Inflammatory macrophage treated with lipopolysaccharide for 4 hours (primary cell): ENCODE measurements at places on chromosomes 3 and 15.
A peak's percentile ranks its signal among the peaks of the same experiment; 100 is the strongest.

- DNase-seq: no peak
These were observed 164.6 kb downstream of the DPH6 start for GRCh38 chr15:35381328-35381727.

GRCh38 chr3:140018556-140018955 is 83.6 kb downstream of the CLSTN2 start:
- no peak for DNase-seq

DNA sequence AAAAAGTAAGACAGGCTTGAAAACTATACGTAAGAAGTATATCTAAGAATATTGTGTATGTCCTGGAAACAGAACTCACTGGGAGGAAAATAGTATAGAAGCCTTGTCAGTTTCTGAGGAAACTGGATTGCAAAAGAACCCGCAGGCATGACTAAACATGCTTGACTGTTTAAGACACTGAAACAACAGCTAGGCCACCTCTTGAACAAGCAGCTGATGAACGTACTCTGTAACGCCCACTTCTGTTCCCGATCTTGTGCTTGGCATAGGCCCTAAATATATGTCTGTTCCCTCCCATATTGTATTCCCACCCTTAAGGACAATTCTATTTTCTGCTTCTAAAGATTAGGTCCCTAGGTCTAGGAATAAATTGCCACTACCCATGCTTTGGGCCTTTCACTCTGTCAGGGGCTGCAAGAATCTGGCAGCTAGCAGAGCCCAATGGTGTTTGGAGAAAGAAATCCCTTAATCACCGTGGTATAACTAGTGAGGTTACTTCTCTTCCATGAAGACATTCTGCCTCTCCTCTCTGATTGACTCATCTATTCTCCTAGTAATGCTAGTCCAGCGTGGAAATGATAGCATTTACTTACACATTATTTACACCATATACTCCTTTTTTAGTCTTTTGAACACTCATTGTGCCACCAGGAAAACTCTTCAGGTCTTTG is 46.2 kb downstream of the CD200 start:
- peak; percentile 96 for DNase-seq

DNA sequence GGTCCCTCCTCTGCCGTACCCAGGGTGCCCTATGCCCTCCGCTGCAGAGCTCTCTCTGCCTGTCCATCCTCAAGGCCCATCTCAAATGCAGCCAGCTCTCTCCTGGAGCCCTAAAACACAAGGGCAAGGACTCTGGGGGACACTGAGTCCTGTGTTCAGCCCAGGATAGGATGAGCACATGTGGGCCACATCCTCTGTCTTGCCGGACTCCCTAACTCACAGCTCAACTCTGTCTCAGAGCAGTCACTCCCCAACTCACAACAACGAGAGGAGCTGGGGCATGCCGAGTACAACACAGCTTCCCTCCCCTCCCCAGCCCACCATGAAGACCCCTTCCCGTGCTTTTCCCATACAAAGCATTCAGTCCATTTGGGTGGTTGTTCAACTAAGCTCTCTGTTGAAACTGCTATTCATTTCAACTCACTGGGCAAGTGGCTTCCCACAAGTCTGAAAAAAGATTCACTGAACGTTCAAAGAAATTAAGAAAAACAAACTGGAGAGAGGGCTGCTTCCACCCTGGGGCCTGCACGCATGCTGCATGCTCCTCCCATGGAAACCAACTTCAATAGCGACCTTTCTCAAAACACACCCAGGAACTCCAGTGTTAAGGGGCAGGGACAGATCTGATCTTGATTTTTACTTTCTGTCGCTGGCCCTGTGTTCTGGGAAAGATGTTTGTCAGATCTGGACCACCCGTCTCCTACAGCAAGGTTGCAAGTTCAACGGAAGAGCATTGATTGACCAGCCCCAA is 124.3 kb upstream of the IGF1R start:
- DNase-seq: no peak

DNA sequence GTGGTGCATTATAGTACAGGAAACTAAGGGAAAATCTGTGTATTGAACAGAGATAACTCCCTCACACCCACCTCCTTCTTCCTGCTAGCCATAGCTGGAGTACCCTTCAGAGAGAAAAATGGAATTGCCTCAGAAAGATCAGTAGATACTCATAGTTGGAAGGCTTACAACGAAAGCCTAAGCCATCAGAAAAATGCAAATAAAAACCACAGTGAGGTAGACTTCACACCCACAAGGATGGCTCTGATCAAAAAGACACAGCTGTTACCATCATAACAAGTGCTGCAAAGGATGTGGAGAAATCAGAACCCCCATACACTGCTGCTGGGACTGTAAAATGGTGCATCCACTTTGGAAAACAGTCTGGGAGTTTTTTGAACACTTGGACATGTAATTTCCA is 7.4 kb upstream of the DLG1 start:
- no peak for DNase-seq

DNA sequence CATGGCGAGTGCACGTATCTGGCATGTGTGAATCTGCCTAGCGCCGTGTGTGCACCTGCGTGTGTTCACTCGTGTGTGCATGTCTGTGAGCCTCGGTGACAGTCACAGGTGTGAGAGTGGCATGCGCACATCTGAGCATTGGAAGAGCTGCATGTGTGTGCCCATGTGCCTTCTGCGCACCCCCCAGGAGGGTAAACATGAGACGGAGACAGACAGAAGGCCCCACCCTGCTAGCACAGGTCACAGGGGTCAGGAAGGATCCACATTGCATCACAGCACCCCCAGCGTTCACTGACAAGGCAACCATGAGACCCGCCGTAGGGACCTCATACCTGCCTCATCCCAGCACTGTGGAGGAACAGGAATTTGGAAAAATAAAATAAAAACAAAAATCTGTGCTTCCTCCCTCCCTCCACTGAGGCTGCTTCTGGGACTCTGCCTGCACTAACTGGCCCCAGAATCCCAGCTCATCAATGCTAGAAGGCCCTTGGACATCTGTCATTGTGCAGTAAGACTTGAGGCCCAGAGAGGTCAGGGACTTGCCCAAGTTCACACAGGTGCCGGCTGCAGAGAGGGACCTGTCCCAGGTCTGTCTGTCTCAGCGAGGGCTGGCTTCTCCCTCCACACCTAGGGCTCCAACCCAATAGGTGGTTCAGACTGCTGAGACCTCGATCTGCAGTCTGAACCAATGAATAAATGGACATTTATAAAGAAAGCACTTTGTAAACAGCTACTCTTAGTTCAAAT is 37.4 kb downstream of the RPN1 start:
- DNase-seq: no peak

DNA sequence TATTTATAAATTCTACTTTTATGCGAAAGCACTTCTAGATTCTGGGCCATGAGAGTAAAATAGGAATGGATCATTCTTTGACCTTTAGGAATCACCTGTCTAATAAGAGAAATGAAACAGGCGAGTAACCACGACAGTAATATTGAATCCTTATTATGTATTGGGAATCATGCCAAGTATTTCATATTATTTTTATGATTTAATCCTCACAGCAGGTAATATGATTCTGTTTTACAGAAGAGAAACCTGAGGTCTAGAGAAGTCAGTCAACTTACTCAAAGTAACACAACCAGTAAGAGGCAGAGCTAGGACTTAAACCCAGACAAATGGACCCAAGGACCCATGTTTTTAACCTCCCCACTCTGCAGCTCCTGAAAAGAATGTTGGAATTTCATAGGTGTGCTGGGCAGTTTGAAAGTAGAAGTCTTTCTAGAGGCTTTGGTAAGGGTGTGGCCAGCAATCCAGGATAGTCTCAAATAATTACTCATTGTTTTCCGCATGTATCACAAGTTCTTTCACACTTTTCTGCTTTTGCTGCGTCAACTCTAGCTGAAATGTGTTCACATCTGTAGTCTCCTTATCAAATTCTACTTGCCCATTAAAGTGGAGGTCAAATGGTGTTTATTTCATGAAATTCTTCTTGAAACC is 181.7 kb downstream of the TPRG1 start:
- DNase-seq: no peak

GRCh38 chr15:91974321-91974720 is 120.8 kb downstream of the SLCO3A1 start:
- no peak for DNase-seq

GRCh38 chr15:95734422-95735316 is 595.8 kb upstream of the NR2F2 start:
- DNase-seq: no peak

- no peak for DNase-seq
These were observed 2.4 kb upstream of the PIK3R4 start for GRCh38 chr3:130748981-130749380.

- peak; percentile 33 for DNase-seq
These were observed 220.0 kb downstream of the ABHD5 start for GRCh38 chr3:43910750-43911149.

GRCh38 chr15:58459560-58459959 is 27.8 kb downstream of the LIPC start:
- DNase-seq: peak; percentile 45

GRCh38 chr15:93080451-93080850 is 8.6 kb downstream of the RGMA start:
- DNase-seq: no peak

- DNase-seq: no peak
These were observed 270.0 kb downstream of the GOLGA6L6 start for GRCh38 chr15:20271647-20272046.

DNA sequence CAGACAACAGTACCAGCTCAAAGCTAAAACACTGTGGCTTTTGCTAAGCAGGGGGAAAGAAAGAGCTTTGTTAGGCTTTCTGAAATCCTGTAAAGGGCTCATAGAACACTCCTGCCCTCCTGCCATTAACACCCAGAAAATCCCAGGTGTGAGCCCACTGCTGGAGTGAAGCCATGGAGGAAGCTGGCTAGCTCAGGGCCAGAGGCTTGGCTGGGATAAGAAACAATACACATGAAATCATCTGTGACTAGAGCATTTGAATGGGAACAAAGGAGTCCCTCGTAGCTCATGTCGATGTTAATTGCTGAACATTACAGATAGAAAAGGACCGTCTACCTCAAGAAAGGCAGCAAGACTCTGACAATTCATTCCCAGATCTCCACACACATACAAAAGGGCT is 23.5 kb downstream of the RUVBL1 start:
- DNase-seq: no peak
